Left ventricle myocardium superior (tissue), 1 donor: ENCODE measurements at places on chromosomes 12 and 14.

GRCh38 chr12:80708259-80708974, 983 bp downstream of the MYF6 start:
- peak; percentile 23 for DNase-seq

GRCh38 chr12:60704171-60704914, 1108.5 kb downstream of the SLC16A7 start:
- DNase-seq: no peak

- no peak for DNase-seq
Measured at GRCh38 chr14:33568935-33569579, 381.8 kb downstream of the EGLN3 start.

DNA sequence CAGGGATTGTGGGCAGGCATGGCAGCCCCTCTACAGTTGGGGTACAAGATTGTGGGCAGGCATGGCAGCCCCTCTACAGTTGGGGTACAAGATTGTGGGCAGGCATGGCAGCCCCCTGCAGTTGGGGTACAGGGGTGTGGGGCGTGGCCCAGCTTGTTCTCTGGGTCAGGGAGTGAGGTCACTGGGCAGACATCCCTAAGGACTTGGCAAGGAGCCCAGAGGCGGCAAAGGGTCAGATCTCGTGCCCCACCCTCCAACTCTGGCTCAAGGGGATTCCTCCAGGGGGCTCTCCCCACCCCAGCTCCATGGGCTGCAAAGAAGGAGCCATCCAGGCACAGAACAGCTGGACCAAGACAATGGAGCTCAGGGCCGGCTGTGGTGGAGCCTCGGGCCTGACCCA, 25.8 kb upstream of the NUDT14 start:
- DNase-seq: no peak

DNA sequence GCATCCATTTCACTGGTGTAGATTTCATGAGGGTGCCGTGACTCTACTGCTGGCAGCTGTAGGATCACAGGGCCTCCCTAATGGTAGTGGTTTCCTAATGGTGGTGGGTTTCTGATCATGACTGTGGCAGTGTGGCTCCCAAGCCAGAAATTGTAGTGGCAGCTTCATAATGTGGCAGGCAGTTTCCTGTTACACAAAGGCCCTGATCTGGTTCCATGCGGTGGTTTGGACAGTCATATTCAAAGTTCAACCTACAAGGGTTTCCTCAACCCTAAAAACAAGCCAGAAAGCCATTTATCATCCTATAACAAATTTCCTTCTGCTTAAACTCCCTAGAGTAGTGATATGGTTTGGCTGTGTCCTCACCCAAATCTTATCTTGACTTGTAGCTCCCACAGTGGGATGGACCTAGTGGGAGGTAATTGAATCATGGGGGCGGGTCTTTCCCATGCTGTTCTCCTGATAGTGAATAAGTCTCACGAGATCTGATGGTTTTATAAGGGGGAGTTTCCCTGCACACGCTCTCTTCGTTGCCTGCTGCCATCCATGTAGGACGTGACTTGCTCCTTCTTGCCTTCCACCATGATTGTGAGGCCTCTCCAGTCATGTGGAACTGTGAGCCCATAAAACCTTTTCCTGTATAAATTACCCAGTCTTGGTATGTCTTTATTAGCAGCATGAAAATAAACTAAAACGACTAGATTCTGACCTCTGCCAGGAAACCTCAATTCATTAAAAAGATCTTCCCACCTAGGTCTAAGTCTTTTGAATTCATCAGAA, 257.1 kb downstream of the EFCAB11 start:
- no peak for DNase-seq

DNA sequence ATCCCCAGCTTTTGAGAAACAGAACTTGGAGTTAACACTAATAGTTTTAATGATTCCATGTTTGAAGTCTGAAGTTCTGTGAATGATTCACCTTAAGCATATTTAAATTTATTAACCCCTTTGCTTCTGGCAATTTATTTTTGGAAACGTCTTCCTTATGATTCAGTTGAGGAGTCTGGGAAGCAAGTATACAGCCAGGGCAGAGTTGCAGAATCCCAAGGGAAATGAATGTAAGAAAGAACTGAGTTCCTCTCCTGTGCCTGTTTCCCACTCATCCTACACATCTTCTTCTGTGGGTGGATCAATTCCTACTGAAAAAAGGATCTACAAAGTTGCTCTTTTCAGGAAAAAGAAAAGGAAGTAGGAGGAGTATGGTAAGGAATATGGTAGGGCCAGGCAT, 108.2 kb upstream of the CCDC91 start:
- no peak for DNase-seq

DNA sequence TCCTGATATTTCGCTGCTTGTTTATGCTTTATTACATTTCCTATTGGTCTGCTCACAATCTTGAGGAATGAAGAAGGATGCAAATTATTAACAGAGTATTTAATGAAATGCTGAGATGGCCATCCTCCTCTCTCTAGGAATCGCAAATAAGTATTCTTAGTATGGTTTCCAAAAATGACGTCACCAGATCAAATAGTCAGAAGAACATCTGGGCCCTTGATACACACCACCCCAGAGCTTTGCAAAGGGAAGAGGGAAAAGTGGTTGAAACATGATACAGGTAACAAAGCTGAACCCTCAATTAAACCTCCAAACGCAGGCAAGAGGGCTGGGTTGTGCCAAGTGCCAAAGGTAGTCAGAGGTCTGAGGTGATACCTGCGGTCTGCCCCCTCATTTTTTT, 107.3 kb downstream of the BCL11B start:
- no peak for DNase-seq

DNA sequence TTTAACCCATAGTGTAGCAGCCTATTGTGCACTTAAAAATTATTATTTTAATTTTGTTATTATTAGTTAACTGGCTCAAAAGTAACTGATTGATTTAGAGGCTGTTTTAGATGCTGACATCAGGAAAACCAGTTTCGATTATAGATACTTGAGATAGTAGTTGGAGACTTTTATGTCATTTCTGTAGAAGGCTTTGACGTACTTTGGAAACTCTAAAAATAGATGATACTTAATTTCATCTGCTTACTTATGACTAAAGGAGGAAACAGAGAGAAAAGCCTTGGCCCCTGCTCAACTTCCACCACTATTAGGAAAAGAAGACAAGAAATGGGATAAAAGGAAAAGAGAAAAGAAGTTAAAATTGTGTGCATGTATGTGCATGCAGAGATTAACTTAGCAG, 219.3 kb upstream of the HMGA2 start:
- no peak for DNase-seq

GRCh38 chr12:95548056-95548538, 3.2 kb downstream of the USP44 start:
- peak; percentile 50 for DNase-seq

DNA sequence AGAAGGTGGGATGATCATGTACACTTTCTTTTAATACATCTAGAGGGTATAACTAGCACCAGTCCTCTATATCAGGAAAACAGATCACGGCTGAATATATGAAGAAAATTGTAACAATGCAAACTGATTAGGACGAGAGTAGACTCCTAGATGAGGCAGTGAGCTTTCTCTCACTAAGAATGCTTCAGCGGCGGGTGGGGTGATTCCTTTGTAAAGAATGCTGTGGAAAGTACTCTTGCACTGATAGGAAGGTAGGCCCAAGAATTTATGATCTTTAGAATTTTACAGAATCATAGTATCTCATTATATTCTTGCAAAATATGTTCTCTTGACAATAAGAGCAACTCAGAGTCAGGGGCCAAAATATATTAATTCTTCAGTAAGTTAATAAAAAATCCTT, 133.0 kb downstream of the LMNTD1 start:
- DNase-seq: no peak

- DNase-seq: no peak
Measured at GRCh38 chr12:15188127-15188526, 33.1 kb downstream of the RERG start.

GRCh38 chr12:54394281-54394719, 9.8 kb upstream of the ZNF385A start:
- DNase-seq: no peak

- peak; percentile 91 for DNase-seq
Measured at GRCh38 chr12:49741882-49742620, 694 bp downstream of the TMBIM6 start.

- DNase-seq: no peak
Measured at GRCh38 chr12:124527861-124528561, 39.4 kb downstream of the NCOR2 start.

GRCh38 chr12:14138495-14138894, 157.1 kb upstream of the GRIN2B start:
- DNase-seq: no peak

- DNase-seq: no peak
Measured at GRCh38 chr14:32559590-32559989, 230.5 kb downstream of the AKAP6 start.

GRCh38 chr12:57133916-57134315, 5.6 kb downstream of the LRP1 start:
- DNase-seq: peak; percentile 80

DNA sequence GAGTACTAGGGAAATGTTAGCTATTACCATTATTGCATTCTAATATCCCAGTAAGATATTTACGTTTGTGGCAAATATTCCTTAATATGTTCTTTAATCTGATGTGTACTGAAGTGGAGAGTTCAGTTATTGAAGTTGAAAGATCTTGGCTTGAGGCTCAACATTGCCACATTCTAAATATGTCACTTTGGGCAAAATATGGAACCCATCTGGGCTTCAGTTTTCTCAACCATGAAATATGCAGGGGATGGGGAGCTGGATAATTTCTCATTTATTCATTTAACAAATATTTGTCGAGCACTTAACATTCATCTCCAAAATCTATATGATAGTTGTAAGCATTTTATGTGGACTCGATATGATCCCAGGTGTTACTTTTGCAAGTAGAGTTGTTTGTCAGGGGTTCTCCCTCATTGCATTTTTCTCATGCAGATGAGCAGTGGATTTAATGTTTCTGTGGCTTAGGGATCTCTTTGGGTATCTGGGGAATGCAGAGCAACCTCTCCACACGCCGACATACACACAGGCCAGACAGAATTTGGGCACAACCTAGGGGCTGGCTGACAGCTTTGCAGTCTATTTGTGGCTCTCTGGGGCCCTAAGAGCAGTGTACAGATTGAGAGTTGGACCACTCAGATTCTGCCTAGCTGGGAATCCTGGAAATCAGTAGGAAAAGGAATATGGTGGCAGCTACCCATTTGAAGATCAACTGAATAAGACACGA, 26.6 kb upstream of the APPL2 start:
- no peak for DNase-seq

GRCh38 chr12:47504775-47505446, 200.9 kb downstream of the RPAP3 start:
- DNase-seq: no peak

- DNase-seq: no peak
Measured at GRCh38 chr12:12835378-12836146, 22.4 kb downstream of the DDX47 start.

GRCh38 chr14:22185191-22185590, 403.8 kb downstream of the DAD1 start:
- no peak for DNase-seq

DNA sequence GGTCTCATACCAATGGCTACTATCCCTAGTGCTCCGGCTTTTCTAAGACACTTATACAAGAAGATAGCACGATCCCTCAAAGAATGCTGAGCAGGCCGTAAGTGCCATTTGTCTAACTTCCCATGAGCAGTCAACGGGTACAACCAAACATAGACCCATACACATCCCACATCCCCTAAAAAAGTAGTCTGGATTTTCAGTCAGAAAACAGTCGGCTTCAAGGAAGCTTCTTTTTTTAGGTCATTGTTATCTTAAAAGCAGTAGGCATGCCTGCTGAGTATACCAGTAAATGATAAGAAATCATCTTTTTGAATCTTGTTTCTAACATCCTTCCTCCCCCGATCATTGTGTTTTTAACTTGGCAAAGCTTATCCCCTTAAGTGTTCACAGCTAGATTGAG, 19.8 kb downstream of the OSBPL8 start:
- no peak for DNase-seq

DNA sequence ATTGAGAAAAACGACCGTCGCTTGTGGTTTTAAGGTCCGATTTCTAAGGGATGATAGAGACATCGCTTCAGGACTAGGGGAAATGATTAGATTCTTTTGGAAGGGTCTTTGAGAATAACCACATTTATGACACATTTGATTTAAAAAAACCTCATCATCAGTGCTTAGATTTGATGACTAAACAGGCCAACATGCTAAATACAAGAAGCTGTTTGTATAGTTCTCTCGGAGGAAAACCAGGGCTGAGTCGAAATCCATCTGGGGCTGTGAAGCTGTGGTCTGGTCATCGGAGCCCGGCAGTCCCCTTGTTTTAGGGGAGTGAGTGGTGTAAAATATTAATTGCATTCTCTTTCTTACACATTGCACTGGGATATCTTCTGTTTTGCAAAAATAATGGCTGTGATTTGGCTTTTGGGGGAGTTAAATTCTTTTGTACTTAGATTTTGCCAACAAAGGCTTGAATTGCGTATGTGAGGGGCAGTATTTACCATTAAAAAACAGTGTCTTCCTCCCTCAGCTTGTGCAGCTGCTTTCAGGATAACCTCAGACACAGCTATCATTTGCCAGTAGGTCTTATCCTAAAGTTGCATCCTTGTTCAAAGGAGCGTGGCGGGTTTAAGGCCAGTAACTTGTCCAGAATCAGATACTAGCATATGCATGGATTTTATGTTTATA, 550 bp downstream of the GNG2 start:
- DNase-seq: no peak

- no peak for DNase-seq
Measured at GRCh38 chr12:116813271-116814041, 67.8 kb downstream of the HRK start.

GRCh38 chr14:106210650-106211049, 684.3 kb downstream of the TMEM121 start:
- no peak for DNase-seq

DNA sequence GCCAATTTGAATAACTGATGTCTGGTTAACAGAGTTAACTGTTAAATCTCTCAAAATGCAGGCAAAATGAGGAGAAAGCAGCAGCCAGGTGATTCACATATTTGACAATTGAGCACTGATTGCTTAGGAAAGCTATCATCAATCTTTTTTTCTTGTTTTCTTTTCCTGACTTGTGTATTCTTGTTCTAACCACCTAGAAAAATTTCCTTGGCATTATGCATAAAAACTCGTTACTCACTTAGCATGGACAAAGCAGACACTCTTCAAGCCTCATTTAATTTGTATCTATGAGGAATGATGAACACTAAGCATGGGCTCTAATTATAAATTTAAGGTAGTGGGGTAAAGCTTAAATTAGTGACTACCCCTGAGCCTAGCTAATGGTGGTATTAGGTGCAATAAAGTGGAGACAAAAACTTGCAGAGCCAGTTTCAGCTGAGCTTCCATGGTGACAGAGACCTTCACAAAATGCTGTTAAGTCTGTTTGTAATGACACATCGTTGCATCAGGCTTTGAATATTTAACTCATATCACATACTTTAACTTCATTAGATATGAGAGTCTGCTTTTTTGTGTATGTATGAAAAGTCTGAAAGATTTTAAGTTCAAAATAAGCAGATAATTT, 52.0 kb downstream of the RASSF9 start:
- DNase-seq: no peak

GRCh38 chr14:51677266-51677665, 25.6 kb downstream of the FRMD6 start:
- DNase-seq: no peak
